ENCODE measurements at places on chromosomes 2 and 18. TPM values are rescaled to one million over a fixed set of nuclear protein-coding genes. Genes with fewer than 3 reads are reported as not detected.

- H3K4me1 ChIP-seq: peaks cover 3% of the 10 kb centered on the region
- H3K27me3 ChIP-seq: no peaks in the 10 kb centered on the region
- no peak overlapping the region for H3K27ac ChIP-seq
- H3K36me3 ChIP-seq: no peaks in the 10 kb centered on the region
These were observed 15.1 kb upstream of the KCNE4 start for GRCh38 chr2:223036790-223037444.

- peak; percentile 55 for DNase-seq
- H3K27me3 ChIP-seq: no peaks in the 10 kb centered on the region
- no peak overlapping the region for H3K4me3 ChIP-seq
- peak overlapping the region; percentile 27 for H3K27ac ChIP-seq
- H3K36me3 ChIP-seq: peaks cover 9% of the 10 kb centered on the region
These were observed 1.4 kb upstream of the SLC23A3 start for GRCh38 chr2:219171231-219171651.

DNA sequence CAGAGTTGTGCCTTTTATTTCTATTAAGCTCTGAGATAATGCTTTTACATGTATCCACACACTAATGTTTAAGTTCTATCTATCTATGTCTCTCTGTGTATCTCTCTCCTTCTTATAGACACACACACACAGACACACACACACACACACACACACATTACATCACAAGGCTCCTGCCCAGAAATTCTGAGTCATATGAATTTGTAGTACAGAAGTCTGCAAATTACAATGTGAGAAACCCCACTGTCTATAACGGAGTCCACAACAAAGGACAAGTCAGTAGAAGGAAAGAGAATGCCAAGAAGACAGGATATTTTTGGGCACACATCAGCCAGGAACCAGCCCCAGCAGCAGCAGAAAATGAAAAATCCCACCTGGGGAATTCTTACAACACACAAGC lies 142.4 kb downstream of the EN1 start:
- no peak overlapping the region for H3K27ac ChIP-seq
- no peaks in the 10 kb centered on the region for H3K27me3 ChIP-seq
- H3K4me3 ChIP-seq: no peak overlapping the region

GRCh38 chr2:173785813-173786212 lies 179.4 kb downstream of the SP3 start:
- H3K4me3 ChIP-seq: no peak overlapping the region
- H3K4me1 ChIP-seq: no peaks in the 10 kb centered on the region
- no peak overlapping the region for H3K27ac ChIP-seq
- no peaks in the 10 kb centered on the region for H3K27me3 ChIP-seq
- DNase-seq: no peak

DNA sequence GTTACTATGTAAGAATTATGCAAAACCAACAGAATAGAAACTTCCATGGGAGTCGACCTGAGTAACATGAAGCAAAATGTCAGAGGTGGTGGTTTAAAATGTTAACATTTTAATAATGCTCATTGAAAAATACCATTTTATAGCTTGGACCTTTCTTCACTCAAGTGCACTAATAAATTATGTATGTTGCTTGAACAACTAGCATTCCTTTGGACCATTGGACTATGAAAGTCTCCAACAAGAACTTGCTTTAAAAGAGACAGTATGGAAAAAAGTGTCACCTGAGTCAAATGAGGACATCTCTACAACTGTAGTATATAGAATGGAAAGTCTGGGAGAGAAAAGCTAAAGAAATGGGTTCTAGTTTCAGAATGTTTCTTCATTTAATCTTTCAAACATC lies 51.9 kb downstream of the GLS start:
- H3K27me3 ChIP-seq: no peaks in the 10 kb centered on the region
- peak overlapping the region; percentile 56 for H3K27ac ChIP-seq
- no peak overlapping the region for H3K4me3 ChIP-seq

Gene KATNAL2
- total RNA-seq: 4.8 TPM

DNA sequence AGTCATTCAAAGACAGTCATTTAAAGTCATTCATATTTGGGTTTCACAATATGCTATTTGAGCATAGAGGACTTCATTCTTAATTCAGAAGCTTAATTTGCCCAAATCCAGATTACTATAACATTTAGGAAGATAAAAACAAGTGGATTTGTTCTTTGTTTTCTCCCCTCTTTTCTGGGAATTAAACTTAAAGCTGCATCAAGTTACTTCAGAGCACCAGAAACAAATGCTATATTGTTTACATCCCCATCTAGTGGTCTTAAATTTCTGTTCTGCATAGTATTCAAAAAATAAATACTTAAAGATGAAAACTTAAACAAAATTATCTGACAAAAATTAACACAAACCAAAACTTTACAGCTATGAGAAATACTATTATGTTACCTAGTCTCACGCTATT lies 34.7 kb upstream of the MARCHF7 start:
- no peak overlapping the region for H3K27ac ChIP-seq
- DNase-seq: peak; percentile 40
- H3K4me3 ChIP-seq: no peak overlapping the region
- H3K4me1 ChIP-seq: no peaks in the 10 kb centered on the region
- no peaks in the 10 kb centered on the region for H3K27me3 ChIP-seq
- H3K36me3 ChIP-seq: no peaks in the 10 kb centered on the region

Gene SLC9A2
- 0.18 TPM for total RNA-seq

Gene MATN3
- total RNA-seq: 1.3 TPM

GRCh38 chr2:108640731-108641130 lies 78.6 kb upstream of the RANBP2 start:
- no peaks in the 10 kb centered on the region for H3K36me3 ChIP-seq
- H3K27me3 ChIP-seq: no peaks in the 10 kb centered on the region
- DNase-seq: no peak
- H3K27ac ChIP-seq: peak overlapping the region; percentile 96
- peaks cover 61% of the 10 kb centered on the region for H3K4me1 ChIP-seq

GRCh38 chr2:73268830-73269685 lies 15.2 kb downstream of the FBXO41 start:
- H3K27me3 ChIP-seq: peaks cover 65% of the 10 kb centered on the region
- H3K4me3 ChIP-seq: peak overlapping the region; percentile 4
- DNase-seq: peak; percentile 36
- H3K27ac ChIP-seq: no peak overlapping the region
- no peaks in the 10 kb centered on the region for H3K4me1 ChIP-seq

DNA sequence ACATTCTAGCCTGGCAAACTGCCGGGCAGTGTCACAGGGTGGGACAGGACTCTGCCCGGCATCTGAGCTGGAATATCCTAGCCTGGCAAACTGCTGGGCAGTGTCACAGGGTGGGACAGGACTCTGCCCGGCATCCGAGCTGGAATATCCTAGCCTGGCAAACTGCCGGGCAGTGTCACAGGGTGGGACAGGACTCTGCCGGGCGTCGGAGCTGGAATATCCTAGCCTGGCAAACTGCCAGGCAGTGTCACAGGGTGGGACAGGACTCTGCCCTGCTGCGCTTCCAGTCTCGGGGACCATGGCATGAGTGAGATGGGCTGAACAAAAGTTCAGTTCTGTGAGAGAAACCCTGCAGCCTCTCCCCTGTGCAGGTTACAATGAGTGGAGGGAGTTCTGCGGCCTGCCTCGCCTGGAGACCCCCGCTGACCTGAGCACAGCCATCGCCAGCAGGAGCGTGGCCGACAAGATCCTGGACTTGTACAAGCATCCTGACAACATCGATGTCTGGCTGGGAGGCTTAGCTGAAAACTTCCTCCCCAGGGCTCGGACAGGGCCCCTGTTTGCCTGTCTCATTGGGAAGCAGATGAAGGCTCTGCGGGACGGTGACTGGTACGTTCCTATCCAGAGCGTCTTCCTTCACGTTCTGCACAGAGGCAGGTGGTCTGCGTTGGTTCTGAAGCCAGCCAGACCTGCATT lies 80.3 kb downstream of the TPO start:
- peaks cover 23% of the 10 kb centered on the region for H3K27me3 ChIP-seq
- no peak overlapping the region for H3K4me3 ChIP-seq
- DNase-seq: no peak

GRCh38 chr2:118223992-118224894 lies 136.0 kb downstream of the INSIG2 start:
- peaks cover 9% of the 10 kb centered on the region for H3K4me1 ChIP-seq
- peak overlapping the region; percentile 28 for H3K4me3 ChIP-seq
- H3K27me3 ChIP-seq: peaks cover 35% of the 10 kb centered on the region

GRCh38 chr2:8203364-8203763 lies 478.5 kb upstream of the ID2 start:
- peak; percentile 39 for DNase-seq
- no peak overlapping the region for H3K27ac ChIP-seq
- H3K4me3 ChIP-seq: no peak overlapping the region
- no peaks in the 10 kb centered on the region for H3K36me3 ChIP-seq
- no peaks in the 10 kb centered on the region for H3K4me1 ChIP-seq

DNA sequence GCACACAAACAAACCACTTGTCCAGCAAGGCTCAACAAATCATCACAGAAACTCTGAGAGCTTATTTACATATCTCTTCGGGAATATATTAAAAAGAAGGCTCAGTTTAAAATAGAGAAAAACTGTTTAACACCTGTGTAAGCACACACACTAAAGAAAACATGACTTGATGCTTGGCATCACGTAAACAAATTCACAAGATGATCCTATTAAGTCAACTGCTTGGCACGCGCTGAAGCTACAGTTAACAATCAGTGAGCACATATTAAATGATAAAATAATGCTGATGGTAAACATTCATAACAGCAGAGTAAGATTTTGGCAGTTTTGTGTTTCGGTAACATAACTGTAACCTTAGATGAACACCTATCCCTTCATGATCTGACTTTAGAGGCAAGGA lies 4.3 kb upstream of the HES6 start:
- no peak overlapping the region for H3K27ac ChIP-seq
- H3K4me3 ChIP-seq: no peak overlapping the region
- peaks cover 4% of the 10 kb centered on the region for H3K4me1 ChIP-seq
- no peaks in the 10 kb centered on the region for H3K36me3 ChIP-seq
- DNase-seq: no peak
- H3K27me3 ChIP-seq: peaks cover 15% of the 10 kb centered on the region

Measured in cardiac muscle cell (in vitro differentiated cells and primary cell).